ENCODE measurements at places on chromosomes 1 and 21. TPM values are rescaled to one million over a fixed set of nuclear protein-coding genes. Genes with fewer than 3 reads are reported as not detected.

Gene CLDN14
- not detected for total RNA-seq

Gene KCNJ9
- total RNA-seq: not detected

DNA sequence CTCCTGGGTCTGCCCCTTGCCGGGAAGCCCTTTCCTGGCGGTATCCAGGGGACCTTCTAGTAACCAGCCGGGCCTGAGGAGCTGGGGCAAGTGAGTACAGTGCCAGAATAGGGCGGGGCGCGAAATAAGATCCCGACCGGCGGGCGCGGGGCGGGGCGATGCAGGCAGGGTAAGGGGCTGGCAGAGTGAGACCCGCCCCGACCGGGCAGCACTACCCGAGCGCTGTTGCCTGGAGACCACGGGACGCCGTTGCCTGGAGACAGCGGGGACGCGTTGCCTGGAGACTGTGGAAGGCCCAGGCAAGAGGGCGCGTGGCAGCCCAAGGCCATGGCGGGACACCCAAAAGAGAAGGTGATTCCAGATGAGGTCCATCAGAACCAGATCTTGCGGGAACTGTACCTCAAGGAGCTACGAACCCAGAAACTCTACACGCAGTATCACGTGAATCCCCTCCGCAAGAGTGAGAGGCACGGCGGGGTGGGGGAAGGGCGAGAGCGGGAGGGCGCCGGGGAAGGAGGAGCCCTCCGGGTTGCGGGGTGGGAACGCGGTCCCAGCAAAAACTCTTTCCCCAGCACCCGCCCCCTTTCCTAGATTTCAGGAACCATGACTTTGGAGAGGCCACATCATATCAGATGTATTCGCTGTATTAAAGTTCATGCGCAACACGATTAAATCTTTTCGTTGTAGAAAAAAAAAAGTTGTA is 24.3 kb downstream of the EBNA1BP2 start:
- no peak for DNase-seq

GRCh38 chr1:41278076-41278475 is 36.0 kb upstream of the SCMH1 start:
- DNase-seq: no peak

GRCh38 chr1:221509575-221510355 is 232.1 kb downstream of the DUSP10 start:
- DNase-seq: no peak

Gene TNFSF4
- 0.03 TPM for total RNA-seq

DNA sequence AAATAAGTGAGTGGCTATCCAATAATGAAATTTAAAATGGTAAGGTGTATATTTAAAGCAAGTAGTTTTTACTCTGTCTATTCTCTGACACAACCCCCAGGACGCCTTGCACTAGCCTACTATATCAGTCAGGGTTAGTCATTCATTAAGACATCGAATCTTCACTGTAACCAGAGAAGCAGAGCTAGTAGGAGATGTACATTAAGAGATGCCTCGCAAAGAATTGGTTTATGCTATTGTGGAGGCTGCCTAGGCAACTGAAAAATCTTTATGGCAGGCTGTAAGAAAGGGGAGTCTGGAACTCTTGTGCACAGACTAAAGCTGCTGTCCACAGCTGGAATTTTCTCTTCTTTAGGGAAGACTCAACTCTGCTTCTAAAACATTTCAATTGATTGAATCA is 28.8 kb downstream of the NTNG1 start:
- DNase-seq: no peak

DNA sequence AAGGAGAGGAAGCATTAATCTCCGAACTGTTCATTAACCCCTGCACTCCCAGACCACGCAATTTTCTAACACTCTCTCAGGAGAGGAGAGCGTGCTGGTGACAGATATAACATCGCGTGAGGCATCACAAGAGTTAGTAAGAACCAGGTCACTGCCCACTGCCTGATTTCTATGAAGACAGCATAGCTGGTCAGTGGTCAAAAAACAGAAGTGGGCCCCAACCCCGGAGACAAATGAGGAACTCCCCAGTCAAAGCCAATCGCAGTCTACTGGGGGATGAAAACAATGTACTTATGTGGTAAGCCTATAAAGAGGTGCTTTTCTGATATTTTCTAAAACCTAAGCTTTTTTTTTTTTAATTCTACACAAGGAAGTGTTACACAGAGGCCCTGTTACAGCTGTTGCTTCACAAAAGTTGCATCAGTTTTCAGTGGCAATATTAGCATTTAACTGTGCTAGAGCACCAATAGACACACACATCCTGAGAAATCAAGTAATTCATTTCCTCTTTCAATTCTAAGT is 231.8 kb upstream of the IRF2BP2 start:
- DNase-seq: no peak

Gene SLFNL1
- total RNA-seq: 0.23 TPM

GRCh38 chr1:159853417-159854115 is 8.9 kb downstream of the VSIG8 start:
- no peak for DNase-seq

DNA sequence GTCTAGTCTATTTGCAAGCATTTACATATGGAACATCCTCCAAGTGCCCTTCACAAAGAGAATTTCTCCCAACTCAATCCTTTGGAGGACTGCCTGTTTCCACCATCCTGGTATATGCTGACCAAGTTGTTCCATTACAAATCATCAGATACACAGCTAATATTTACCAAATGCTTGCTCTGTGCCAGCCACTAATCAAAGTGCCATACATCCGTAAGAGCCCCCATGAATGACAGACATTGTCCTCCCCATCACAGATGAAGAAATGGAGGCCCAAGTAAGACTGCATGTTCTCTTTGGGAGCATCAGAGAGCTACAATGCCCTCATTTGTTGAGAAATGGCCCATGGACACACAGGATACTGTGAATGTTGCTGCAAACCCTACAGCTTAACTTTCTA is 130.0 kb upstream of the BACE2 start:
- DNase-seq: no peak

Gene UMODL1
- total RNA-seq: not detected

DNA sequence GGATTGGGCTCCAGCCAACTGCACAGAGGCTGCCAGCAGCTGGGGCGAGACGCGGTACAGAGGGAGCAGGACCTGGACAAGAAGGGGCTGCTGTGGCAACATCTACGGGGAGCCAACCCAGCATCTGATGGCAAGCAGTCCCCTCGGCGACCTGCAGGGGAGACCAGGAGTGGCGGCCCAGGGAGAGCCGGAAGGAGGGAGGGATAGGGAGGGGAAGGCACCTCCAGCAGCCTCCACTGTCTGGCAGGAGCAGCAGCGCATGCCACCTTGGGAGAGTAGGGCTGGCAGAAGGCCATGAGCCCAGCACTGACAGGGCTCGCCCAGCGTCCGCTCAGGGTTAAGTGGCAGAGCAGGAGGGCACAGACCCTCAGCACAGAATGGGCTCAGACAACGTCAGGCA is 17.3 kb downstream of the CHD5 start:
- peak; percentile 49 for DNase-seq

- peak; percentile 19 for DNase-seq
Observed at GRCh38 chr1:235648407-235648907, 1.1 kb downstream of the GNG4 start.

GRCh38 chr1:207049974-207050391 is 1.0 kb downstream of the YOD1 start:
- DNase-seq: peak; percentile 84

Gene FRRS1
- total RNA-seq: 9.0 TPM

Gene FTCD
- total RNA-seq: 0.33 TPM

Gene KCNA2
- total RNA-seq: not detected

GRCh38 chr1:119160866-119161265 is 20.4 kb upstream of the WARS2 start:
- DNase-seq: no peak

Gene RNU1-2
- total RNA-seq: under 0.01 TPM

DNA sequence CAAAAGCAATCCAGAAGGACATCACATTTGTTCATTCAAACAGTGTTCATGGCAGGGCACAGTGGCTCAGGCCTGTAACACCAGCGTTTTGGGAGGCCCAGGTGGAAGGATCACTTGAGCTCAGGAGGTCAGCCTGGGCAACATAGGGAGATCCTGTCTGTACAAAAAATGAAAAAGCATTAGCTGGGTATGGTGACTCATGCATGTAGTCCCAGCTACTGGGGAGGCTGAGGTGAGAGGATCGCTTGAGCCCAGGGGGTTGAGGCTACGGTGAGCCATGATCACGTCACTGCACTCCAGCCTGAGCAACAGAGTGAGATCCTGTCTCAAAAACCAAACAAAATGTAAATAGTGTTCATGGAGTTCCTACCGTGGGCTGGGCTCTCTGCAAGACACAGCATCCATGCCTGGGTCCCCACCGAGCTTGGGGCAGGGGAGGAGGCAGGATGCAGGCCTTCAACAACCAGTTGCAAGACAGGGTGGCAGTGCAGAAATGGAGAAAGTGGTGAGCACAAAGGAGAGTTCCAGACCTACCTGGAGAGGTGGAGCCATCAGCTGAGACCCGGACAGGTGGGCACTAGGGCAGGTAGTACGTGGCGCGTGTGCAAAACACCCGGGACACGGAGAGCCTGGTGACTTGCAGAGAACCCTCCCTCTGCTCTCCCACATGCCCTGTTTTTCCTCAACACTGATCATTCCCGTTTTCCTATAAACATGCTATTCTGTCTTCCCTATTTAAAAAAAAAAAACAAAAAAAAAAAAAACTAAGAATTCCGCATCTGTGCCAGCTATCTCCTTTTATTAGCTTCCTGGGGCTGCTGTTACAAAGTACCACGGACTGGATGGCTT is 138.9 kb downstream of the TOMM20 start:
- DNase-seq: no peak

DNA sequence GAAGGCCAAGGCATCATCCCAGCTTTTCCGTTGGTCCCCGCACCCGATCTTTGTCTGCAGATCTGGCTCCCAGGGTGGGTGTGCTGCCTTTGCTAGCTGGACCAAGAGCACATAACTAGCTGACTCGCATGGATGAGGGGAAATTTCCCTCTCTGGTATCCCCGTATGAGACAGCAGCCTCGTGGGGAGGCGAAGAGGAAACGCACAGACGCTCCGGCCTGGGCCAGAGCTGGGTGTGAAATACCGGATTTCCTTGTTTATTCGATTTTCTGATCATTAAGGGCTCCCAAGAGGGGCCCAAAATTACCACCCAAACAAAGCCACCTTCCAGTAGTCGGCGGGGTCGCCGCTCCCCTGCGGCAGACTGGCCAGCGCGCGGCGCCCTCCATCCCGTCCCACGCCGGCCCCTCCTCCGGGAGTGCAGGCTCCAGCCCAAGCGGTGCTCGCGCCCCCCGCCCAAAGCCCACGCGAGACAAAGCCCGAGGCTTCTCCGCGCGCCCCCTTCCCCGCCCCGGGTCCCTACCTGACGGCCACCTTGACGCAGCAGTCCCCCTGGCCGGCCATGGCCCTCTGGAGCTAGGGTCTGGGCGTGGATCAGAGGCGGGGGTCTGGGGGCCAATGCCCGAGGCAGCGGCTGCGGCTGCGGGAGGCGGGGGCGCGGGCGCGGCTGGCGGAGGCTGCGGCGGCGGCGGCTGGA is 546 bp downstream of the KIF21B start:
- peak; percentile 14 for DNase-seq

DNA sequence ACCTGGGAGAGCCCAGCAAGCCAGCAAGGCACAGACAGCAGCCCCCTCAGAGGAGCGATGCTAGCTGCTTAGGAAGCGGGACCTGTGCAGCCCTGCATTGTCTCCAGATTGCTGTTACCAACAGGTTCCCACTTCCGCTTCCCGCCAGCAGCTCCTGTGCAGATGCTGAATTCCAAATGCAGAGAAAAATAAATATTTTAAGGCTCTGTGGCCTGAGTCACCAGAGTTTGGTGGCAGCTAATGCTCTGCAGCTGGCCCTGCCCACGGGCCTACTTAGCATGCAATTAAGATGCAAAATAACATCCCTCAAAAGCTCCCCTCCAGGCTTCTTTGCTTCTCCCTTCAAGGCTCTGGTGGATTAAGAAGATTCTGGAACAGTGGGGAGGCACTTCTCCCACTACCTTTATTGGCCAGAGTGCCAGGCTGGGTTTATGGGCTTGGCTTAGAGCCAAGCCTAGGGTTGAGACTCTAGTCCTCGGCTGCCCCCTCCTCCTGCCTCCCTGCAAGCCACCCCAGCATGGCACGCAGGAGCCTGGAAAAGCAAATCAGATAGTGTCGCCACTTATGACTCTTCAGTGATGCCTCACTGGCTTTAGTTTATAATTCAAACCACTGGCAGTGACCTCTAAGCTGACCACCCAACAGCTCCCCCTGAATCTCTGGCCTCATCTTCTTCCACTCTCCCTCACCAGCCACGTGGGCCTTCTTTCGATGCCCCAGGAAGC is 207.1 kb upstream of the ZC3H12A start:
- DNase-seq: no peak

Gene PLCH2
- 3.1 TPM for total RNA-seq

Gene YIPF1
- total RNA-seq: 8.5 TPM

DNA sequence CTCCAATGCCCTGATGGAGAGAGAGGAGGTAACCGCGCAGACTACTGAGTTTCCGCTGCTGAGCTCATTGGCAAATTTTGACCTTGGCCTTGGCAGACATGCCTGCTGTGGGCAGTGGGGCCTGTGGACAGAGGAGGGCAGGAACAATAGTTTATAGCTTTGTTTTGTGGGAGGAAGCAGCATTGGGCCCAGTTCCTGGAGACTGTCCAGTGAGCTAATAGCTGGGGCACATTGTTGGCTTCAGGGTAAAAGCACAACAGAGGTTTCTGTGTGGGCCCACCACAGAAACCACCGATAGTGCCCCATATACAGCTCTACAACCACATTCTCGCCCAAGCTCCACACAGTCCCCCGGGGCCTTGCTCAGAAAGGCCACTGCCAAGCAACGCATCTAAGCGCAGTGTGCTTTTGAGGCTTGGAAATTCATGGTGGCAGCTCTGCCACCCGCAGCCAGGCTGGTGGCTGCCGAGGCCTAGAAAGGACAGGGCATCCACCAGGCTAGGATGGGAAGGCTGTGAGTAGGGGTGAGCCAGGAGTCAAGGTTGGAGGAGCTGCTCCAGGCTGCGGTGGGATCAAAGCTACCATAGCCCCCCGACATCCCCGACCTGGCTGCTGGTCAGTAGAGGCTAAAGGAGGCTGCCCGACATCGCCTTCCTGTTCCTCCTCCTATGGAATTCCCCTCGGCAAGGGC is 43.2 kb downstream of the NEK2 start:
- DNase-seq: no peak
